ENCODE measurements at places on chromosomes 7 and 10.

- no peak for DNase-seq
Observed at GRCh38 chr10:2951235-2951835, 116.0 kb upstream of the PFKP start.

- DNase-seq: peak; percentile 27
Observed at GRCh38 chr7:1193593-1194424, 33.8 kb upstream of the ZFAND2A start.

GRCh38 chr7:122602800-122603199 is 96.1 kb downstream of the RNF133 start:
- no peak for DNase-seq

DNA sequence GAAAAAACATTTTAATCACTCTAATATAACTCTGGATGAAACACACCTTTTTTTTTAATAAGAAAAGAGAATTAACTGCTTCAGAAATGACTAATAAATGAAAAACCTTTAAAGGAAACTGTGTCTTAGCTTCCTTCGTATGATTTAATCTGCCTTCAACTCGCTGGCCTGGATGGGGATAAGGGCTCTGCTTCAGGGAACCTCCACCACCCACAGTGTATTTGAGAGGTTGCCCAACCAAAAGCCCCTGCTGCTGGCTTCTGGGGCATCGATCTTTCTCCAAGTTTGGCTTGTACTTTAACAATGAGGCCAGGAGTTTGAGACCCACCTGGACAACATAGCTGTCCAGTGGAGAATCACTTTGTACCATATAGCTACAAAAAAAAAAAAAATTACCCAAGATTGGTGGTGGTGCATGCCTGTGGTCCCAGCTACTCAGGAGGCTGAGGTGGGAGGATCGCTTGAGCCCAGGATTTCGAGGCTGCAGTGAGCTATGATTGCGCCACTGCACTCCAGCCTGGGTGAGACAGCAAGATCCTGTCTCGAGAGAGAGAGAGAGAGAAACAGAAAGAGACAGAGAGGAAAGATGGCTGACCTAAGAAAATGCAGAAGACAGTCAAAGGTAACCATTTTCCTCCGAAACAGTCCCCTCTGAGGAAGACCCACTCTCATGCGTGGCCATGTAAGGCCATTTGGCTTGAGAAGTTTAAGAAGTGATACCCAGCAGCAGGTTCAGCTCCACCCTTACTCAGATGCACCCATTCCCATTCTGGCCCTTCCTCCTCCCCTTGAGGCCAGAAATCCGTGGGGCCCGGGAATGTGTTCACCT is 13.6 kb upstream of the LIMK1 start:
- no peak for DNase-seq

- DNase-seq: peak; percentile 38
Observed at GRCh38 chr7:38932509-38933168, 23.6 kb upstream of the VPS41 start.

DNA sequence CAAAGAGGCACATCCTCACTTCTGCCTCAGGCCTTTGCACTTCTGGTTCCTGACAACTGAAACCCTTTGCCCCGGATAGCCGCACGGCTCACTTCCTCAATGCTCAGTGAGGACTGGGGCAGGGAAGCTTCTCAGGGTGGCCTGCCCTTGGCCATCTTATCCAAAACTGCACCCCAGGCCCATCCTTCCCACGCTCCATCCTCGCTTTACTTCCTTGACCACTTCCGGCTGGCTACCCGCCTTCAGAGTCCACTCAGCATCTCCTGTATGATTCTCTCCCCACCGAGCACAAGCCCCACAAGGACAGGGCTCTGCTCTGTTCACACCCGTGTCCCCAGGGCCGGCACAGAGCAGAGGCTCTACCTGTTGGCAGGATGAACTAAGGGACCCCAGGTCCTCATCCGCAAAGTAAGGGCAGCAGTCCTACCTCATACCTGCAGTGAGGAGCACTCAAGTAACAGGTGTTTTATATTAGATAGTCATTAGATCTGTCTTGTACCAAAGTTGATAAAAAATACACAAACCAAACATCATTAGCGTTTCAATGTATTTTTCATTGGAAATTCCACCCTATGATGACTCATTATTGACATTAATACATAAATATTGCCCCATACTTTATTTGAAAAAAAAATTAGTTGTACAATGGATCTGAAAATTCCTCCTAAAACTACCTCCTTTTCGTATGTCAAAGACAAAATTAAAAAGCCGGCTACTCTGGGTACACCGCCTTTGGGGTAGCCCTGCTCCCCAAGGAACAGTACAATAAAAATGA is 35.0 kb downstream of the GNA12 start:
- DNase-seq: no peak

GRCh38 chr10:287026-287709 is 151.9 kb downstream of the ZMYND11 start:
- no peak for DNase-seq

DNA sequence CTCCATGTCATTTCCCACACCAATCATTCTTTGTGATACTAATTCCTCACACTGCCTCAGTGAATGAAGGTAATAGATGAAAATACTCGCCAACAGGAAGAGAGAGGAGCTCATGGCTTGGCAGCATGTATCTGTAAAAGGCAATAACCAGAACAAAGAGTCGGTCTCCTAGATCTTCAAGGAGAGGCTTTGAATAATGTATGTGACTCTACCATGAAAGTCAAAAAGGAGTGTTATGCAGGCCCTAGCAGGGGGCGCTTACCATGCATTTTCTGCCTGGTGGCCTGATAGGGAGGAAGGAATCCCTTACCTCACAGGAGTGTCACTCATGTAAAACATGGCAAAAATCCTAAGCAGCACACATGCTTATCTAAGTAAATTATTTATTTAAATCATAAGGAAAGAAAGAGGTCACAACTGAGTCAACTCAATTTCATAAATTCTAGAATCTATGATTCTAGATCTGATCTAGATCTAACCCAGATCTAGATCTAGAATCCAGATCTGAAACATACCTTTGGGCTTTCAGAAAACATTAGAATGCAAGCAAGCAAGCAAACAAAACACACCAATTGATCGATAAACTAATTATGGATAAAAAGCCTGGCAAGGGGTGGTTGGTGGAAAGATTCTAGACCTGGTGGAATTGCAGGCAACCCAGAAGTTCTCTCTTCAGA is 226.3 kb upstream of the KLF6 start:
- DNase-seq: no peak

GRCh38 chr10:48317321-48317990 is 11.0 kb downstream of the MAPK8 start:
- DNase-seq: no peak

DNA sequence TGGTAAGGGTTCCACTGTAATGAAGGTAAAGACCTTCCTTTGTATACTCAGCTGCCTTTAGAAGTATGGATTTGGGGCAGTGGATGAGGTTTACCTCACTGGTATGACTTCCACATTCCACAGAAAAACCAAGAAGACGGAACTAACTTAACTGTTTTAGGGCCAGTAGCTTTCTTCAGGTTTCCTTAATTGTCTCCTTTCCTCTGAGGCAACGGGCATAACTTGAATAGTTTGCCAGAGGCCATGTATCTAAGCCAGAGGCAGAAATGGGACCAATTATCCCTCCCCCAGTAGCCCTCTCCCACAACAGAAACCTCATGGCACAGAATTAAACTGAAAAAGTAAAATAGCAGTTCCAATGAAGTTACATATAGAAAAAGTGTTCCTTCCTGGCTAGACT is 281.7 kb downstream of the PHTF2 start:
- no peak for DNase-seq

GRCh38 chr10:69022611-69023010 is 34.0 kb downstream of the KIFBP start:
- no peak for DNase-seq

DNA sequence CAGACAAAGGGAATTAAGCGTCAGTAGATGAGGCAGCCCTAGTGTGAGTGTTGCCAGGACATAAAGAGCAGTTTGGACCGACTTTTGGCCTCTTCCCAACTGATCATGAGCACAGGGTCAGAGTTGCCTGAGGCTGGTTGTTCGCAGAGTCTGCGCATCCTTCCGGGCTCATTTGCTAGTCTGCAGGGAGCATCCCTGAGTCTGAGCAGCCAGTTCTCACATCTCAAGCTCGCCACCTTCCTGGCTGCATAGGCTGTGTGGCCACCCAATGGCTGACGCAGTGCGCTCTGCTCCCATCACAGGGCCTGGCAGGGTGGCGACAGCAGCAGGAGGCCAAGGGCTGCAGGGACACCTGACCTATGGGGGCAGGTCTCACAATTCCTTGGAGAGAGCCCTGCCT is 5.0 kb downstream of the GAD2 start:
- no peak for DNase-seq
